Myocyte (in vitro differentiated cells): ENCODE measurements at places on chromosomes 7 and 10.

- DNase-seq = no peak
Observed at GRCh38 chr7:92824901-92825480, 11.4 kb downstream of the CDK6 start.

DNA sequence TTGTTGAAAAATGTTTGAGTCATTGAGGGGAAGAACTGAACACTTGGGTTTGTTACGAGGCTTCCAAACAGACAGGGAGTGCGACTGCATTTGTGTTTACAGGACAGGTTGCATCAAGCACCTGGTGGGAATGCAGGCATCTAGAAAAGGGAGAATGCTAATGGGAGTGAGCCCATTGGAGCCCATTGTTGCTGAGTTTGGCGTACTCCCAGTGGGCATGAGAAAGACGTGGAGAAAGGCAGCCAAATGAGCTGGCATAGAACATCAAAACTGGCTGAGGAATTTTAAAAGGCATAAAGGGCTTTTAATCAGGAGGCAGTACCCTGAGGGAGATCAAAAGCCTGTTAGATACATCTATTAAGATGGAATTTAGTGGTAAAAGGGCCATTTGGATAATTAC, 171.6 kb upstream of the NPSR1 start:
- DNase-seq = no peak

GRCh38 chr10:13970236-13970956, 360.3 kb downstream of the FRMD4A start:
- DNase-seq = peak; percentile 68

DNA sequence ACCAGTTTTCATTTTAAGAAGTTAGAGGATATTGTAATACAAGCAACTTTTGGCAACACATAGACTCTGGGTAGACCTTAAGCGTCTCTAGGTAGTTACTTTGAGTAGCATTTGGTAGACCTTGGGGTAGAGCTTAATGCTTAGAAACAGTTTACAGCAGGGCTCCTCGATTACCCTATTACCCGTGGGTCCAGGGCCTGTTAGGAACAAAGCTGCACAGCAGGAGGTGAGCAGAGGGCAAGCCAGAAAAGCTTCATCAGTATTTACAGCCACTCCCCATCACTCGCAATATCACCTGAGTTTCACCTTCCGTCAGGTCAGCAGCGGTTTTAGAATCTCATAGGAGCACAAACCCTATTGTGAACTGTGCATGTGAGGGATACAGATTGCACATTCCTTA, 173.5 kb downstream of the TSPAN12 start:
- DNase-seq = no peak

GRCh38 chr7:42137941-42138340, 99.1 kb downstream of the GLI3 start:
- no peak for DNase-seq

DNA sequence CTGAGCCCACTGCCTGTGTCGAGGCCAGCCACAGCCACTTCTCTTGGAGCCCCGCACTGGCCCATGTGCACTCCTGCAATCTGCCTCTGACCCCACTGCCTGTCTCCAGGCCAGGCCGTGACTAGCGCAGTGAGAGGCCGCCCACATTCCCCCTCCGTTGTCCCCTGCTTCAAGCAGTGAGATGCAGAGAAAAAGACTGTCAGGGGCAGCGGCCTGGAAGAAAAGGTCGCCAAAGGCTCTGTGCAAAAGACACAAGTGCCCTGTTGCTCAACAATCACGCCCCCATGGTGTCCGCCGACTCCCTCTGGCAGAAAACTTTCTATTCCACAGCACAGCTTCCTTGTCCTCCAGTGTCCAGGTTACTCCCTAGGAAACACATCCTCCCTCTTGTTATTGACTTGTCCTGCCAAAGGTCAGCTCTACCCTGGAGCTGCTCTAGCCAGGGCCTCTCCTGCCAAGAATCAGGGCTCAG, 9.9 kb downstream of the FAM131B start:
- DNase-seq = no peak

DNA sequence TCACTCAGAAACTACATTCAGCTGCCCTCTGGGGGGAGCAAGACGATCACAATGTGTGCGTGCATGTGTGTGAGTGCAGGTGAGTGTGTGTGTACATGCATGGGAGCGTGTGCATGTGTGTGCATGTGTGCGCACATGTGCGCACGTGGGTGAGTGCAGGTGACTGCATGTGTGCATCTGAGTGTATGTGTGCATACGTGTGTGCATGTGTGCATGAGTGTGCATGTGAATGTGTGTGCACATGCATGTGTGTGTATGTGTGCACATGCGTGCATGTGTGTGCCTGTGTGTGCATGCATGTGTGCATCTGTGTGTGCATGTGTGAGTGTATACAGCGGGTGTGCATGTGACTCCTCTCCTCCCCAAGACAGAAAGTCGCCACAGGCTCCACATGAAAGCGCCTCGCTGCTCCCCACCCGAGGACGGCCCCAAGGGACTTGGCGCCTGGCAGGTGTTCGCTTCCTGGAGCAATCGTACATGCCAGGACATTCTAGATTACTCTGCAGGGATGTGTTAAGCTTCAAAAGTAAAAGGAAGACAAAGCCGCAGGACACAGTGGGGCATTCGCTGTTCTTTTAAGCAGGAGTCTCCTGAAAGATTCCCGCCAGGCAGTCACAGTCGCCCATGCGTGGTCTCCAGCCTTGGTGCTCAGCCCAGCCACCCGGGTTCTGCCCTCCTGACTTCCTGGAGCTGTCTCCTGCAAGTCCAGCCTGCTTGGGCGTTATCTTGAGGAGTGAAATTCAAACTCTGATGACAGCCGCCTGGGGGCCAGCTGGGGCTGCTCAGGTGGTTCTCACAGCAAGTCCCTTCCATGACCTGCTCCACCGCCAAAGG, 42.0 kb upstream of the ADGRA1 start:
- no peak for DNase-seq

DNA sequence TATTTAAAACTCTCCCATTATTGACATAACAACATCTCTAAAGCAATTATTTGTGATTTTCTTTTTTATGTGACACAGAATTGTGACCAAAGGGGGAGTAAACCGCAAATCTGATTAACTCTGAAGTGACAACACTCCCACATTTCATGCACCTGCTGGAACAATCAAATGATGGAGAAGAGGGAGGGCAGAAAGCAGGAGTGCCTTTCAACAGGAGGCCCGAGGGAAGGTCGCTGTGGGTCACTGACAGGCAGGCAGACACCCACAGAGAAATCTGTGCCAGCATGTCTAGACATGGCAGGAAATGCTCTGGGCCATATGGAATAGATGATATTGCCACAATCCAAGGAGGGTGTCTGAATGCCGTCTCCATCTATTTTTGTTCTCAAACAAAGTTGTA, 247.3 kb downstream of the DOCK4 start:
- DNase-seq = peak; percentile 12
